CD4-positive, alpha-beta T cell treated with Interleukin-12 subunit alpha and Interleukin-12 subunit beta, for 1 hour (primary cell): ENCODE measurements at places on chromosomes 3 and 15.

- no peak for DNase-seq
Observed at GRCh38 chr3:65886391-65886790, 152.3 kb downstream of the MAGI1 start.

DNA sequence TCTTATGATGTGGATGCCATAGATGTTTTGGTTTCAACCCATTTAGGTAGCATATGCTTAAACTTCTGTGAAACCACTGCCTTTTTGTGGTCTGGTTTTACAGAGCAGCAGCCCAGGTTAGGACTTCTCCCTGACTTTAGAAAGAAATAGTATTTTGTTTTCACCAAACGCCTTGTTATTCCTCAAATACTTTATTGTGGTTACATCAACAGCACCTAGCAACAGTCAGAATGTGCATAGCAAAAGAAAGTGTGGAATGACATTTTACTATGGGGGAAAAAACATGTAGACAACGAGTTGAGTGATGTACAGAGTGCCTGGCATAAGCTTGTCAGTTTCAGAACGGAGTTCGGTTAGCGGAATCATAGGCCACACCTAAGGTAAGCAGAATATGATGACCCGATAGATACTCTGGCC is 159.2 kb downstream of the TPRG1 start:
- peak; percentile 12 for DNase-seq

DNA sequence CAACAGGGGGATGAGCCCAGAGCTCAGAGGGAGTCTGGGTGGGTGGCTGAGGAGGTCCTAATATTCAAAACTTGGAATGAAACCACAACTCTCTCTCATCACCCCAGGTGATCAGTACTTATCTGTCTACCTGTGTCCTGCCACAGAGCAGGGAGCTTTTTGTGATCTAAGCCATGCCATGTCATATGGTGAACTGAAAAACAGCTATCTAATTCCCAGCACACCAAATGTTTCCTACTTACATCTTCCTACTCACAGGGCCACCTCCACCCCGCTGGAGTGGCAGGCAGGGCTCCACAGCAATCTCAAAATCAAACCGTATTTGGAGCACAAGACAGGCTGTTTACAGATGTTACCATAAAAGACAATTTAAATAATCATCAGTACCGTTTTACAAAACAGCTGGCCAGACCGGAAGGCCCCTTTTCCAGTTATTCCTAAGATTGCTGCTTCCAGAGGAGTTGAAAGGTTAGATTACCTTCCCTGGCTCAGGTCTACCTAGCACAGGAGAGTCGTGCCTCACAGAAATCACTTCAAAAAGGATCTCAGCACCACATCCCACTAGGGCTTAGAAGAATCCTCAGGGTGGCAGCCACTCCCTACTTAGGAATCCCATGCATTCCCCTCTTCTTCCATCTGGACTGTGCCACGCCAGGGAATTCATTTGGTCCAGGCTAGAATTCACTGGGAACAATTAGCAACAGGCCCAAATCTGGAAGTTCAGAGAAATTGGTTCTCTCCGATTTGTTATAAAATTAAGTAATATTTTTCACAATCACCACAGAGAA is 226.6 kb upstream of the IL12A start:
- no peak for DNase-seq

DNA sequence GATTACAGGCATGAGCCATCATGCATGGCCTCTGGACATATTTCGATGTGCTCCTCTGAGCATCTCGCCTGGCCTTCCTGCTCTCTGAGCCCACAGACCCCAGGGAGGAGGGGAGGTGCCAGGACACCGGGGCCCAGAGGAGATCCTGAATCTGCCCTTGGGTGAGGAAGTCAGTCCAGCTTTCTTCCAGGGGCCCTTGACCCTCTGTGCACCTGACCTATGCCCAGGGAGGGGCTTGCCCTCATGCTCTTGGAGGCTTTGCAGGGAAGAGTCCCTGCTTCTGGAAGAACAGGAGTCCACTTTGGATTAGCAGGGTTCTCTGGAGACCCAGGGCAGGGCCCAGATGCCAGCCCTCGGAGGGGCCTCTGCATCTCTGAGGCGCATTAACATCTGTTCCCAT is 1.4 kb downstream of the ACSBG1 start:
- no peak for DNase-seq

GRCh38 chr15:93035953-93036810 is 52.8 kb downstream of the RGMA start:
- peak; percentile 53 for DNase-seq

DNA sequence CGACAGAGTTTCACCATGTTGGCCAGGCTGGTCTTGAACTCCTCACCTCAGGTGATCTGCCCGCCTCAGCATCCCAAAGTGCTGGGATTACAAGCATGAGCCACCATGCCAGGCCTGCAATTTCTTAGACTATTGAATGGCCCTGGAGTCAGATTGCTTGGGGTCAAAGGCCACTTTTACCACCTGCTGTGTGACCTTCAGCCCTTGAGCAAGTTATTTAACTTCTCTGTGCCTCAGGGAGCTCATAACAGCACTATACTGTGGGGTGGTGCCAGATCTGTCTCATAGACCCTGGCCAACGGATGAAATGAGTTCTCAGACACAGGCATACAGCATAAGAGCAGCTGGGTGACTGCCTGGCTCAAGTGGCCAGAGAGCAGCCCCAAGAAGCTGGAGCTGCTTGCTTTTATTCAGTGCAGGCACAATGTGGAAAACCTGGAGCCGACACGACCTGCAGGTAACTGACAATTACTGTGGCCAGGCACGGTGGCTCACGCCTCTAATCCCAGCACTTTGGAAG is 44.9 kb upstream of the FURIN start:
- no peak for DNase-seq

DNA sequence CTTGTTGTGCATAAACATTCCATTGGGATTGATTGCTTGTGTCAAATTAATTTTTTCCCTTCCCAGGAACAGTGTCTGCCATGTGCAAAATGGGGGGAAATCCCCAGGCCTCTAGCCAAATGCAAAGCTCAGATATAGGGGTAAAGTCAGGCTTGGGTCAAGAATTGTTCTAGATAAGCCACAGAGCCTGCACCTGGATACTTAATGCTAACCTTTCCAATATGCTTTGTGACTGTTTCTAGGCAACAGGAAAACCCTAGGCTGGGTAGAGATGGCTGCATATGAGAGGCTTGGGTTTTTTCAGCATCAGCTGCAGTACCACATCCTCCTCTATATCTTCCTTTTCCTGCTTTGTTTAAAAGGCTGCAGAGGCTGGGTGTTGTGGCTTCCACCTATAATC is 61.9 kb upstream of the ROPN1 start:
- no peak for DNase-seq

- DNase-seq: no peak
Observed at GRCh38 chr3:45583021-45583851, 11.3 kb upstream of the LIMD1 start.

DNA sequence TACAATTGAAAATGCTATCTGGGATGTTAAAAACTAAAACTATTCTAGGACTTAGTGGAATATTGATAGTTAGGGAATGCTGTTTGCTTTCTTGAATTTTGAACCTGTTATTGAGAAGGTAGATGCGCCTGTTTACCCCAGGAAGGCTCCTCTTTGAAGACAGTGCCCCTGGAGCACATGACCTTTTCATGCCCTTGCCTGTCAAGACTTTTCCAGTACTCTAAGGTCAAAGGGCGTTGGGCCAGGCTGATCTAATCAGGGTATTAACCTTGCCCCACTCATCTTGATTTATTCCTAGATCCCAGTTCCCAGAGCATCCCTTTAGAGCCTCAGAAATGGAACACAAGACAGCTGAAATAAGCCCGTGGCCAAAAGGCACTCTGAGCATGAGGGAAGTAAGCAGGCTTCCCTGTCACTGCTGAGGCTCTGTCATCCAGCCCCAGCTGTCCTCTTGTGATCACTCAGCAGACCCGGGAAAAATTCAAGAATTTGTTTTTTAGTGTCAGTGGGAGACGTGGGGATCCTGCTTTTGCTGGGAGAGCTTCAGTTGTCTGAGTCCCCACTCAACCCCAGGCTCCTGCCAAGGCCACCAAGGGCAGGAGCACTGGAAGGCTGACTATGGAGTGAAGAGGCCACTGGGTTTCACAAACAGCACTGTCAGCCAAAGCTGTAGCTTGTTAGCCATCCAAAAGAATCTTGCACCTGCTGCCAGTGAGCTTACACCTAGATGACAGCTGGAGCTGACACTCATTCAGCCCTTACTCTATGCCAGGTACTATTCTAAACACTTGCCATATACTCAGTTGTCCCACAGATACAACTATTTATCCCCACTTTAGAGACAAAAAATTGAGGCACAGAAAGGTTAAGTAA is 169.0 kb downstream of the PGPEP1L start:
- no peak for DNase-seq
